KG1 (cell line): ENCODE measurements at places on chromosomes 5 and 9.

DNA sequence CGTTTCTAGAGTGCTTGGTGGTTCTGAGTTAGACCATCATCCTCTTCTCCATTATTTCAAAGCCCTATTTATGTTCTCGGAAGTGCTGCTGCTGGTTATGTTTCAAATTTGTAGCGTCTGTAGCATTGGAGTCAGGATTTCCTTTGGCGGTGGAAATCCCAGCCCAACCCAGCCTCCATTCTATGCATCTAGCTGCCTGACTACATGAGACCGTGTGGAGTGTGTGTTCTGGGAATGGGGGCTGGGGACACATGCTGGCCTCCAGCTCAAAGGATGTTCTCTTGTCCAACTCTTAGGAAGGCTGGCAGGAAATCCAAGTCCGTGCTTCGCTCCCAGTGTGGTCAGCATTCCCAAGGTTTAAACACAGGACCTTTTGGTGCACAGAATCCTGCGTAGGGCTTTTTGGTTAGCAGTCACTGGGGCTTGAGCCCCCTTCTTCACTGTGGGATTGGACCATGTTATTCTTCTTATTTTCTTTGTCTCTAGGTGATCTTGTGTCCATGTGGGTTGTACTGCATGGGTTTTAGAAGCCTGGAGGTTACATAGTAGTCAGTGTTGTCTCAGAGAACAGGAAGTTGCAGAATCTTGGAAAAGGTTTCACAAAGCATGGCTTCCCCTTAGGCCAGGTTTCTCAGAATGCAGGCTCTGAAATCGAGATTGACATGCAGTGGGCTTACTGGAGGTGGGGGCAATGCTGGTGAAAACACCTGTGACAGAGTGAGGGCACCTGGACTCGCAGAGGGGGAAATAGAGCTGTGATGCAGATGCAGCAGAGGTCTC, 132.2 kb downstream of the ARHGAP26 start:
- DNase-seq, result no peak

- DNase-seq, result peak; percentile 89
Observed at GRCh38 chr9:126471084-126471624, 142.6 kb upstream of the LMX1B start.

GRCh38 chr9:98964911-98965336, 21.2 kb downstream of the COL15A1 start:
- DNase-seq, result no peak

DNA sequence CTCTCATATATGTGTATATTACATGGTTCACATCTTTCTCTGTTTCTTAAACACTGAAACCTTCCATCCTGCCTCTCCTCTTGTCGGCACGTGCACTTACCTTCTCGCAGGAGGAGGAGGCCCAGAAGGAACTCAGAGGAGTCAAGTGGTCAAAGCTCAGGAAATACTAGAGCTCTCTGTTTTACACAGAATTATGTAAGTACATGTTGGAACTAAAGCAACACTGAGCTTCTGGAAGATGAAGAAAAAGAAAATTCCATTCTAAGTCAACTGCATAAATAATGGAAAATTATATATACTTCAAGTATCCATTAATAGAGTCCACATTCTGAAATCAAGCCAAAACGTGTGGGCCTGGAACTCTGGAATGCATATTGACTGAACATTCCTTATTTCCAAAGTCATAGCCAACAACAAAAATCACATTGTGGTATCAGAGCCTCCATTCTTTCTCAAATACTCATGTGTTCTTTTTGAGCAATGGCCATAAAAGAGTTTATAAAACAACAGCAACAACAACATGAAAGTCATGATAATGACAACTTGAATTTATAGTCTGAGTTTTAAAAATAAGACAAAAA, 121.5 kb upstream of the RAI14 start:
- DNase-seq, result no peak

GRCh38 chr9:72533322-72533721, 11.9 kb downstream of the TMC1 start:
- no peak for DNase-seq

- no peak for DNase-seq
Observed at GRCh38 chr9:121225240-121225639, 23.6 kb upstream of the RAB14 start.

GRCh38 chr5:60806591-60807243, 37.4 kb downstream of the ELOVL7 start:
- no peak for DNase-seq

DNA sequence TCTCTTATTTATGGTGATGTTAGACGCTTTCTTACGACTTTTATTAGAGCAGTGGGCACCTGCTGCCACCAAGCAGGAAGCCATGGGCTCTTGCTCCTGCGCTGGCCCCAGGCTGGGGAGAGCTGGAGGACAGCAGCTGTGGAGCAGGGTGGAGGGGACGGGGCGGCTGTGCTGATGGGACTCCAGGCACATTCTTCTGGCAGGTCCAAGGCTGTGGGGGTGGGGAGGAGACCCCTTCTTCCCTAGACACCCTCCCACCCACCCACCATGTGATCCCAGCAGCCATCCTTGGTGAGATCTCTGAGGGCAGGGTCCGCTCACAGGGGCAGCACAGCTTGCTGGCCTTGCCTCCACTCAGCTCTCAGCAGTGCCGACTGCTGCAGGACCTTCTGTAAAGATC, 192.6 kb upstream of the IRX4 start:
- no peak for DNase-seq

DNA sequence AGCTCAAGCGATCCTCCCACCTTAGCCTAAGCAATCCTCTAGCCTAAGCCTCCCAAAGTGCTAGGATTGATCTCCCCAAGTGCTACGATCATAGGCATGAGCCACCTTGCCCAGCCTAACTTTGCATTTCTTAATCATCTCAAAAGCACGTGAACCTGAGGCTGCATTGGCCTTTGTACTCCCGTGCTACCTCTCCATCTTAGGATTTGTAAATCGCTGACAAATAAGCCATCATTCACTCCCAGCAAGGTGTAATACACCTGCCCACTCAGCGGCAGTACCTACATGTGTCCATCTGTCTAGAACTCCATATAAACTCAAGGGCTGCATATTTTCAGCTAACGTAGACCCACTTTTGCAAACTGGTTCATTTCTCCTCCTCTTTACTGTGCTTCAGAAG, 2.8 kb downstream of the ANKH start:
- DNase-seq, result no peak

- DNase-seq, result no peak
Observed at GRCh38 chr5:170584450-170585058, 80.7 kb downstream of the KCNIP1 start.

GRCh38 chr5:174751154-174752000, 27.0 kb downstream of the MSX2 start:
- DNase-seq, result no peak

DNA sequence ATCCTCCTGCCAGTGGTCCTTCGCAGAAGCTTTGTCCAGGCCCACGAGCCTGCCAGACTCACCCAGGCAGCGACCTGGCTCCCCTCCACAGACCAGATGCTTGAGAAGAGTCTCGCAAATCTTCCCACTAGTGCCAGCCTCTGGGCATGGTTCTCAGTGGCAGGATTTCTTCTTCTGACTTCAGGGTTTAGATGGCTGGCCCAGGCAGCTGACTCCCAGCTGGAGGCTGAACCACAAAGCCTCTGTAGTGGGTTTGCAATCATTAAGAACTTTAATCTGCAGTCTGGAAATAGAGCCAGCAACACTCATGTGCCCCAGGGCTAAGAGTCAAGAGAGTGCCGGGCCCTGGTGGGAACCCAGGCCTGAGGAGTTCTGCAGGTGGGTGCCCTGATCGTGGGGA, 90.6 kb upstream of the ICE1 start:
- DNase-seq, result no peak
